Stimulated activated CD4-positive, alpha-beta T cell treated with anti-CD3 and anti-CD28 coated beads, TNF-alpha, amount 100 ng/mL, for 4 hours (primary cell): ENCODE measurements at places on chromosomes 16 and 17.

DNA sequence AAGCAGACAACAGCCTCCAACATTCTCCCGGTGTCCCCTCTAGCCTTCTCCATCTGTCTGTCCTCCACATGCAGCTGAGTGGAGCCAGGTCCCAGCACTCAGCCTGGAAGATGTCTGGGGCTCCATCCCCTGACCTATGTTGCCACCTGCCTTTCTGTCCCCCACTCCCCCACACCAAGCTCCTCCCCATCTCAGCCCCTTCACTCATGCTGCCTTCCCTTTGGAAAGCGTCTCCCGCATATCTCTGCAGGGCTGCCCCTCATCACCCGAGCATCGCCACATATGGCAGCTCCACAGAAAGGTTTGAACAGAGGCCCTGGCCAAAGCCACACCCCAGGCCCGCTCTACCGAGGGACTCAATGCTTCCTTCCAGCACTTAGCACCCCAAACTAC lies 24.2 kb downstream of the NSMCE1 start:
- DNase-seq = no peak

- no peak for DNase-seq
Measured at GRCh38 chr16:83989300-83989699, 21.3 kb downstream of the NECAB2 start.

DNA sequence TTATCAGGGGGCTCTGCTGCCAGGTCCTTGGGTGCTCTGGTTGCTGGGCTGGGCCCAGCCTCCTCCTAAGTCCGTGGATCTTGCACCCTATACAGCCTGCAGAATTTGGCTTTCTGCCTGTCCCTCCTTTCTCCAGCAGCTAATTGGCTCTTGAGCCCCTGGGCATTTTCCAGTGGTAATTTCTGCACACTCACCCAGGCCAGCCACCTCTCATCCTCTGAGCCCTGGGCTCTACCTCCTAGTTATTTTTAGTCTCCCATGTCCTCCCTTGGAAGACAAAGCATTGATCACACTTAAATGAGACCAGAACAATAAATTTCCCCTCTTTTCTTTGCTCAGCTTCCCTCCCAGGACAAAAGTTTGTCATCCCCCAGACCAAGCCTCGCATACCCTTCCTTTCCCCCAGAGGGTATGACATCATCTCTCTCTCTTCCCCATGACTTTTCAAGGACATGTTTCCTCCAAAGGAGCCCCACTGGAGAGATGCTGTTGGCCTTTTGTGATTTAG lies 38.1 kb downstream of the C17orf75 start:
- no peak for DNase-seq

DNA sequence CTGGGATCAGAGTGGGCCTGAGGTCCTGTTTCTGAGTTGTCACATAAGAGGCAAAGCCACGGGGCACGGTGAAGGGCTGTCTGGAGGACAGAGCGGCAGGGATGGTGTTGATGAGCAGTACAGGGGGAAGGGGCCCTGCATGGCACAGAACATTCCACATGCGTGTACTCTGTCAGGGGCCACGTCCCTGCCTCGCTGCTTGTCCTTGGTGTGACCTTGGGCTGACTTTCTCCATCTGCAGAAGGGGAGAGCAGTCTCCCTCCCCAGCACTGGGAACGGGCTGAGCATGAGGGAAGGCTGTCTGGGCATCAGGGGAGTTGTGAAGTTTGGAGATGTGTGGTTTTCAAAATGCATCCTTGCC lies 71.5 kb upstream of the GSE1 start:
- no peak for DNase-seq

DNA sequence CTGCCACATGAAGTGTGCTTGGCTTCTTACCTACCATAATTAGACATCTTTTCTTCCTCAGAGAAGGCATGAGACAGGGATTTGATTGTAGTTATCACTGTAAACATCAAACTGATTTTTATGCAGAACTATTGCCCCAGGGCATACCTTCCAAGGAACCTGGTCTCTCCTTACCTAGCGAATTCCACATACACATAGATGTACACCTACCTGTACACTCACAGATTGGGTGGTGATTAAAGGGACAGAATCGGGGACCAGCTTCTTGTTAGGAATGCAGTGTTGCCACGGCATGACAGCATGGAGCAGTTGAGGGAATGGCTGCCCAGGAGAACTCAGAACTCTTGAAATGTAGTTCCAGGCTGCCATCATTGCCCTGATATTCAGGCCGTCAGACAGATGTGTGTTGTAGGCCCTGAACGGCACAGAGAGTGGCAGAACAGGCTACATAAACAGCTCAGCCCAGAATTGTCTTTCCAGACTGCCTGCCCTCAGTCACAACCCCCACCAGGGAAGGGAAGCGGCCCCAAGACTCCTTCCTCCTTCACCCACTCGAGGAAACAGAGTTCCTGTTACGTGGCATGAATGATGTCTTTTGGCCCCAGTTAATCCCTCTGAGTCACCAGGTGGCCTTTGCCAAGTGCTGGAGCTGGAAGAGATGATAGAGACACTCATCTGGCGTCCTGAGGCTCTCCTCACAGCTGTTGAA lies 17.8 kb upstream of the NAGLU start:
- DNase-seq = no peak

DNA sequence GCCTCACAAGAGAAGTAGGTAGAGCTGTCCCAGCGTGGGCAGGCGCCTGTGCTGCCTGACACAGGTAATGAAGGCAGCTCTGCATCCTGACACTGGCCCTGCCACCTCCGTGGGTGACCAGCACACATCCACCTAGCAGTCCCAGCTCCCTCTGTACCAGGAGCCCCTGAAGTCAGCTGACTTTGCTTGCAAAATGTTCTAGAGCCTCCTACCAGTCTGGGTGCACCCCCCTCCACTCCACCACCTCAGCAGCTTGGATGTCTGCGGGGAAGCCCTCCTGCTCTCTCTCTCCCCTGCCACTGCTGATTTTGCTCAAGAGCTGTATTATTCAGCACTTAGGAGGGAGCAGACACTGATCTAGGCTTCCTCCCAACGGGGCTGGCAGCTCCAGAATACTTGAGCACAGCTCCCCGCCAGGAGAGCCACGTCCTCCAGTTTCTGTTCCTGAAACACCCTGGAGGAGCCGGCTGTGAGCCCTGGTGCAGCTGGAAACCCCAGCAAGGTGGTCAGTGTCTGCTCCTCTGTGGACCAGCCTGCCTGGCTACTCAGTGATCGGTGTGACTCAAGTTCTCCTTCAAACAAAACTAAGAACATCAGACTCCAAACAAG lies 1.0 kb downstream of the RNF166 start:
- DNase-seq = no peak

- DNase-seq = no peak
Measured at GRCh38 chr17:81400996-81401722, 5.9 kb downstream of the BAHCC1 start.

GRCh38 chr17:75652934-75653549 lies 13.9 kb downstream of the RECQL5 start:
- no peak for DNase-seq

- DNase-seq = no peak
Measured at GRCh38 chr17:9183306-9183705, 162.0 kb downstream of the NTN1 start.

DNA sequence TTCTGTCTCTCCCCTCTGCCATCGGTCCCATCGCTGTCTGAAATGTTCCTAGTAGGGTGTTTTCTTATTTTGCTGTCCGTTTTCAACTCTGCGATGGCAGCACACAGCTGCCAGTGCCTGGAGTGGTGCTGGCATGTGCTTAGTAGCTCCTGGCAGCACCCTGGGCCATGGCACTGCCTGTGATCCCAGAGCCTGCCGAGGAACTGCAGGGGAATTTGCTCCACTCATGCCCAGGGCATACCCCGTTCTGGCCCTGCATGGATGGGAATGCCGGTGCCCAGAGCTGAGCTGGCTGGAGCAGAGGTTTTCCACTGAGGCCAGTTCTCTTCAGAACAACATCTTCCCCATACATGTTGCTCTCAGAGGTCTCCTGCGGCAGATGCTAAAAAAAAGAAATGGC lies 43.1 kb downstream of the GPT2 start:
- DNase-seq = no peak

GRCh38 chr16:9138731-9139501 lies 47.5 kb downstream of the HAPSTR1 start:
- DNase-seq = peak; percentile 47

DNA sequence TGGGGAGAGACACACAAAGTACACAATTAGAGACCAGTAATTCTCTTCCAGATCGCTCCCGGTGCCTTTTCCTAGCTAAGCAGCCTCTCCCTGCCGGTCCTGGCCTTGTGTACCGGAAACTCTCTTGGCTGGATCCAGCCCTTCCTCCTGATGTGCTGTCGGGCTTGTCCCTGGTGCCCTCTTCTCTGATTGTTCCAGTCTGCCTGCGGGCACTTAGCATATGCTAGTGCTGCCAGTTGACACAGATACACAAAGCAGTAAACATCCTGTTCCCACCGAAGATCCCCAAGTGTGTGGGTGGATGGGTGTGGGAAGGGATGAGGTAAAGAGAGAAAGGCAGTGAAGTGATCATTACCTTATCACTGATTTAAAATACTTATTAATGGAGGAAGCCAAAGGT lies 9.7 kb downstream of the HS3ST3B1 start:
- DNase-seq = no peak

- no peak for DNase-seq
Measured at GRCh38 chr16:78189121-78189520, 89.7 kb downstream of the WWOX start.

DNA sequence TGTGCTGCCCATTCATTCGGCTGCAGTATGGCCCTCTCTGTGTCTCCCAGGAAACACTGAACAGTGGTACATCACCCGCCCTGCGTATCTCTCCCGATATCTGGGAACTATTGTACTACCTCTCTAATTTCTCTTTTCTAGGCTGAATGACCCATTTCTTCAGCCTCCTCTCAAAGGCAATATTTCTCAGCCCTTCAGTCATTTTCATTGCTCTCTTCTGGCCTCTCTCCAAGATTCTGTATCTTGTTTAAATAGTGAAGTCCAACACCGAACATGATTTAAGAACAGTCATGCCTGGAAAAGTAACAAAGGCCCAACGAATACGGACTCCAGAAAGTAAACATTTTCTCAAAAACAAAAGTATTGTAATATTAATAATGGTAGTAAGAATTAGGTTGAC lies 220.1 kb downstream of the ZFHX3 start:
- no peak for DNase-seq

DNA sequence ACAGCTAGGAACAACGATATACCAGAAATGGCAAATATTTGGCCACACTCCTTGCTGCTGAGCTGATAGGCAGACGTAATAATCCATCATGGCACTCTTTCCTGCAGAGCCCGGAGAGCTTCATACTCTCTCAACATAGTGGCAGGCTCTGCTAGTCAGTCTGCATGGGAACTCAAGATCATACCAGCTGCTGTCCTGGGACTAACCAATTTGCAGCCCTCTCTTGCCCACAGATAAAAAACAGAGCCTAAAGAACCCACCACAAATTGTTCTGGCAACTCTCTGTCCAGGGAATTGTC lies 13.5 kb downstream of the GSDMB start:
- no peak for DNase-seq

GRCh38 chr17:70037498-70037897 lies 37.5 kb upstream of the KCNJ16 start:
- no peak for DNase-seq

GRCh38 chr17:68910251-68910705 lies 44.9 kb downstream of the ABCA8 start:
- no peak for DNase-seq

- DNase-seq = no peak
Measured at GRCh38 chr16:55563797-55564196, 2.7 kb upstream of the CAPNS2 start.

DNA sequence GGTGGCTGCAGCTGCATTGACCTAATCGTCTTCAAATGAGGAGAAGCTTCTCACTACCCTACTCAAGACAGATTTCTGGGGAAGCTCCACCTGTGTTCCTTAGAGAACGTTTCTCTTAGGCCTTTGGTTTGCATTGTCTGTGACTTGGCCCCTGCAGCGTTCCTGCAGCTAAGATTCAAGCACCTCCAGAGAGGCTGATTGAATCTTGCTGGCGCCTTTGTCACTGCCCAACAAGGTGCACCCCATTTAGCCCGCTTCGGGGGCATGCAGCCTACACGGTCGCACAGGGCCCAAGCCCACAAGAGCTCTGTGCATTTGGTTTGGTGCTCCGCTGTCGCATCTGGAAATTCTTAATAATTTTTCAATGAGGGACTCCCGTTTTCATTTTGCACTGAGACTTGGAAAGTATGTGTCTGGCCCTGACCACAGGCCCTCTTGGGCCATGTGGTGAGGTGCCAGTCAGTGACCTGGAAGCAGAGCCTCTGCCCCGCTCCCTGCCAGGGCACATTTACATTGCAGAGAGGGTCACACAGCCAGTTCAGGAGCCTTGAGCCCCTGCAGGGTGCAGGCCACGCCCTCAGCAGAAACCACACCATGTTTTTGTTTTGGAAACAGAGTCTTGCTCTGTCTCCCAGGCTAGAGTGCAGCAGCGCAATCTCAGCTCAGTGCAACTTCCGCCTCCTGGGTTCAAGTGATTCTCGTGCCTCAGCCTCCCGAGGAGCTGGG lies 51.1 kb upstream of the CACNG5 start:
- DNase-seq = no peak

DNA sequence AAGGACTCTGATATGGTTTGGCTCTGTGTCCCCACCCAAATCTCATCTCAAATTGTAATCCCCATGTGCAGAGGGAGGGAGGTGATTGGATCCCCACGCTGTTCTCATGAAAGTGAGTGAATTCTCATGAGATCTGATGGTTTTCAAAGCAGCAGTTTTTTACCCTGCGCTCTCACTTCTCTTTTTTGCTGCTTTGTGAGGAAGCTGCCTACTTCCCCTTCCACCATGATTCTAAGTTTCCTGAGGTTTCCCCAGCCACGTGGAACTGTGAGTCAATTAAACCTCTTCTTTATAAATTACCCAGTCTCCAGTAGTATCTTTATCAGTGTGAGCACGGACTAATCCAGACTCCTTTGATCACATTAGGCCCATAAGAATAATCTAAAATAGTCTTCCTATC lies 719.7 kb upstream of the CDH8 start:
- no peak for DNase-seq

GRCh38 chr16:71262391-71262790 lies 26.8 kb downstream of the CMTR2 start:
- no peak for DNase-seq

- no peak for DNase-seq
Measured at GRCh38 chr17:32335046-32335445, 6.9 kb downstream of the C17orf75 start.

GRCh38 chr16:2317231-2318020 lies 23.1 kb downstream of the ABCA3 start:
- no peak for DNase-seq

DNA sequence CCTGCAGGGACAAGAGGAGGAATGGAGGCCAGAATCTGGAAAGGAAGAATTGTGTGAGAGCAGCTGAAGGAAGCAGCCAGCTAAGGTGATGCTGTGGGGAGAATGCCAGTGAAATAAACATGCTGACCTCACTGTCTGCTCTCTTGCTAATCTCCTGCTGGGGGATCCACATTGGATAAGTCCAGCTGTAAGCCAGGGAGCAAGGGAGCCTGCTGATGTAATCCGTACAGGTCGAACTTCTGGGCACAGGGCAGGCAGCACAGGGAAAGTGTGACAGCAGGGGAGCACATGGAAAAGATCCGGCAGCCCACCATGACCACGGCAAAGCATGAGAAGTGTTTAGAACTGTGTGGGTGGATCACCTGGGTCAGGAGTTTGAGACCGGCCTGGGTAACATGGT lies 7.5 kb upstream of the XPO6 start:
- DNase-seq = no peak

GRCh38 chr17:69232650-69233049 lies 4.0 kb upstream of the ABCA10 start:
- no peak for DNase-seq

GRCh38 chr17:32161506-32162365 lies 19.4 kb downstream of the RHOT1 start:
- no peak for DNase-seq

GRCh38 chr17:80837711-80838110 lies 153.9 kb upstream of the CHMP6 start:
- no peak for DNase-seq
